ENCODE measurements at places on chromosomes 4 and X.

DNA sequence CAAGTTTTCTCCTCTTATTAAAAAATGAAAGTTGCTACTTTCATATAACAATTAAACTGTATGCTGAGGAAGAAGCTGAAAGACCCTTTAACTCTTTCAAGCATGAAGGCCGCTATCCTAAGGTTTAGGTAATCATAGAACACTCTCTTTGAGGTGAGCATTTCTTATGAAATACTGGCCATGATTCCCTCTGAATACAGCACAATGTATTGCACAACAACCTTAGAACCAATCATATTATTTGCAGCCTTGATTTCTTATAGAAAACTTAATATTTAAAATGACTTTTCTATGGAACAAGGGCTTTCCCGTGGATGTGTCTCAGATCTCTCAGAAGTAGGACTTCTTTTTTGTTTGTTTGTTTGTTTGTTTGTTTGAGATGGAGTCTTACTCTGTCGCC is 333.4 kb upstream of the TEX13C start:
- DNase-seq = no peak

- no peak for DNase-seq
These were observed 34.9 kb downstream of the HMX1 start for GRCh38 chr4:8836664-8837171.

GRCh38 chr4:147816382-147817254 is 84.7 kb downstream of the ARHGAP10 start:
- no peak for DNase-seq

- DNase-seq = no peak
These were observed at the start of gene GPR143 for GRCh38 chrX:9765737-9766097. Gene GPR143 (minus strand): TSS chrX:9765847. CDS start chrX:9765817, 30 bp downstream.

- peak; percentile 76 for DNase-seq
These were observed 37.2 kb downstream of the GUCY1B1 start for GRCh38 chr4:155795991-155796390.

- DNase-seq = no peak
These were observed 46.1 kb downstream of the MID1IP1 start for GRCh38 chrX:38847206-38847902.

DNA sequence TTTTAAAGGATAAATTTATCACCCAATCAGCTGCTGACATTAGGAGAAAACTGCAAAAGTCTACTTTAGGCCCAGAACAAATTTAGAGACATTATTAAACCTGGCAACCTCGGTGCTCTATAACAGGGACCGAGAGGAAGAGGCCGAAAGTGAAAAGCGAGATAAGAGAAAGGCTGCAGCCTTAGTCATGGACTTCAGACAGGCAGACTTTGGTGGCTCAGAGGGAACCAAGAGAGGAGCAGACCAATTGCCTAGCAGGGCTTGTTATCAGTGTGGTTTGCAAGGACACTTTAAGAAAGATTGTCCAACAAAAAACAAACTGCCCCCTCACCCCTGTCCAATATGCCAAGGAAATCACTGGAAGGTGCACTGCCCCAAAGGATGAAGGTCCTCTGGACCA is 12.8 kb upstream of the UGT2B10 start:
- DNase-seq = no peak

GRCh38 chr4:139810710-139811109 is 145.1 kb downstream of the MGST2 start:
- peak; percentile 9 for DNase-seq

GRCh38 chrX:73855546-73855945 is 292.5 kb downstream of the CHIC1 start:
- DNase-seq = peak; percentile 51

GRCh38 chr4:173469622-173470021 is 60.4 kb downstream of the HAND2 start:
- peak; percentile 85 for DNase-seq

GRCh38 chr4:4541040-4541631 is 712 bp downstream of the STX18 start:
- peak; percentile 63 for DNase-seq

DNA sequence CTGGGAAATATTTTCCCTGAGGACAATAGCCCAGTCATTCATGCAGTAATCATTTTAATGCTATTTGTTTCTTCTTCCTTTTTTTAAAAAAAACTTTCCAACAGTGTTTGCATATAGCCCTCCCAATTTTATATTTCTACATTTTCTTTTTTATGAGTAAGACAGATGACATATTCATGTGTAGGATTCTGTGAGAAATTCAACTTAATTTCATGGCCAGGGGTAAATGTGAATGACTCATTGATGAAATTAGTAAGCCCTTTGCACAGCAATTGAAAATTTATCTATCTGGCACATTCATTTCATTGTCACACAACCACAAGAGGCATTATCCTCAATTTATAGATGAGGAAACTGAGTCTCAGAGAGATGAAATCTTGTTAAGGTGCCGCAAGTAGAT is 13.7 kb upstream of the SMIM20 start:
- no peak for DNase-seq

DNA sequence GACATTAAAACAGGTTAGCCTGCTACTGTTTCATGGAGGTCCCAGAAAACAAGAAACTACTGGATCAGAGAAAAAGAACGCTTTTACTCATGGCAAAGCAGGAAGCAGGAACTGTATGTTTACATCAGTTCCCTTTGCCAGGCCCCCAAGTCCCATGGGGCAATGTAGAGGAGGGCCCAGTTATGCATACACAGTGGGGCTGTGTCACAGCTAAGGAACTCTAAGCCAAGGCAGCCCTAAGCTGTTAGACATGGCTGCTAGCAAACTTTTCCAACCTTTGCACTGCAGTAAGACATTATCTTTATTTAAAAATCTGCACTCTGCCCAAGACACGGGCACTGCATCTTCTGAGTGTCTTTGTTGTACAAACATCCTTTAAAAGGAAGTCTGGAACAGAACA is 975.8 kb downstream of the C4orf33 start:
- DNase-seq = no peak

- DNase-seq = no peak
These were observed 162.1 kb downstream of the CORIN start for GRCh38 chr4:47675806-47676205.

GRCh38 chr4:181148470-181148869 is 1094.7 kb upstream of the TENM3 start:
- DNase-seq = no peak

DNA sequence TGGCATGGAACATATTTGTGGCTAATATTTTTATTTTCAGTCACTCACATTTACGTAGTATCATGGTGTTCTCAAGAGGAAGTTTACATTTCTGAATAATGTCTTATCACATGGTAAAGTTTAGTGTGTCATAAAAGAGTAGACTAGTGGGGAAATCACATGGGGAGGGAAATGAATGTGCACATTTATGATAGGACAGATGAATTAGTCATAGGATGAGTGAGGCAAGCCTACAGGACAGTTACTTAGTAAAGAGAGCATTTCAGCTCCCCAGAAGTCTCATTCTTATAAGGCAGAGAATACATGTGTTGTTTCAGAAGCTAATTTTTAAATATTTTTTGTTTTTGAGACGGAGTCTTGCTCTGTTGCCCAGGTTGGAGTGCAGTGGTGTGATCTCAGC is 6.2 kb downstream of the GK start:
- DNase-seq = peak; percentile 94

- peak; percentile 66 for DNase-seq
These were observed 9.5 kb downstream of the RBPJ start for GRCh38 chr4:26330186-26330787.

DNA sequence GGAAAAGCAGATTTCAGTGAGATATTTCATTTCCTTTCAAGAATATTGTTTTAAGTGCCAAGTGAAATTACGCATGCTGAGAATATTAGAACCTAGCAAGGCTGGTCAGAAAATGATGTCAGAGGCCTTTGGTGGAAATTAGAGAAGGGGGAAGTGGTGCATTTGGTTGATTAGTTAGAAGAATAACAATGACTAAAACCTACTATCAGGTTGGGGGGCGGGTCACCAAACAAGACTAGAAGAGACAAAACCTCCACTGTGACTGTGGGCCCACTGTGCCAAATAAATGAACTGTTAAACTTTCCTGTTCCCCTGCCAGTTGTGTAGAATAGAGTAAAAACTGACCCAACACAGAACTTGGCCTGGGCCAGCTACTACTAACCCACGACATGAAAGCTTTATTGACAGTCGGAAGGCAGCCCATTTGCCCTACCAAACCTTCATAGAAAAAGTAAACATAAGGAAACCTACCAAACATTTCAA is 2.9 kb downstream of the RAPGEF2 start:
- DNase-seq = peak; percentile 22

DNA sequence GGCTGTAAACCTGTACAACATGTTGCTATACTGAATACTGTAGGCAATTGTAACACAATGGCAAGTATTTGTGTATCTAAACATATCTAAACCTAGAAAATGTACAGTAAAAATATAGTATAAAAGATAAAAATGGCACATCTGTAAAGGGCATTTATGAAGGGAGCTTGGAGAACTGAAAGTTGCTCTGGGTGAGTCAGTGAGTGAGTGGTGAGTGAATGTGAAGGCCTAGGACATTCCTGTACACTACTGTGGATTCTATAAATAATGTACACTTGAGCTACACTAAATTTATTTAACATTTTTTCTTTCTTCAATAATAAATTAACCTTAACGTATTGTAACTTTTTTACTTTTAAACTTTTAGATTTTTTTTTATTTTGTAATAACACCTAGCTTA is 5.0 kb upstream of the SHROOM4 start:
- DNase-seq = no peak

DNA sequence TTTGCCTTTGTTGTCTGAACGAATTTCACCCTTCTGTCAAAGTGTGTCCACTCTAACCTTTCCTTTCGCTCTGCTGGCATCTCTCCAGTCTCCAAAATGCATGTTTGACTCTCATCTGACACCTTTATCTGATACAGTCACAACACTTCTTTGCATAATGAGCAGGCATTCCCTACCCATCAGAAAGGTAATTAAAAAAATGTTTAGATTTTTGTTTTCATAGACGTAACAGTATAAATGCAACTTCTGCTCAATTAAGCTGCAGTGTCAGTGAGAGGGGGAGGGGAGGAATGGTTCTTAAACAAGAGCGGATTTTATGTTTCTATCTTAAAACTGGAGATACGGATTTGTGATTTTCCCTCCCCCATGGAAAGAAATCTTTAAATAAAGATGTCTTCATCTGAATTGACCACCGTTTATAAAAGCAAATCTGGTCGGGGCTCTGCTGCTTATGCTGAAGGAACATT is 70.2 kb downstream of the CXXC4 start:
- DNase-seq = no peak

DNA sequence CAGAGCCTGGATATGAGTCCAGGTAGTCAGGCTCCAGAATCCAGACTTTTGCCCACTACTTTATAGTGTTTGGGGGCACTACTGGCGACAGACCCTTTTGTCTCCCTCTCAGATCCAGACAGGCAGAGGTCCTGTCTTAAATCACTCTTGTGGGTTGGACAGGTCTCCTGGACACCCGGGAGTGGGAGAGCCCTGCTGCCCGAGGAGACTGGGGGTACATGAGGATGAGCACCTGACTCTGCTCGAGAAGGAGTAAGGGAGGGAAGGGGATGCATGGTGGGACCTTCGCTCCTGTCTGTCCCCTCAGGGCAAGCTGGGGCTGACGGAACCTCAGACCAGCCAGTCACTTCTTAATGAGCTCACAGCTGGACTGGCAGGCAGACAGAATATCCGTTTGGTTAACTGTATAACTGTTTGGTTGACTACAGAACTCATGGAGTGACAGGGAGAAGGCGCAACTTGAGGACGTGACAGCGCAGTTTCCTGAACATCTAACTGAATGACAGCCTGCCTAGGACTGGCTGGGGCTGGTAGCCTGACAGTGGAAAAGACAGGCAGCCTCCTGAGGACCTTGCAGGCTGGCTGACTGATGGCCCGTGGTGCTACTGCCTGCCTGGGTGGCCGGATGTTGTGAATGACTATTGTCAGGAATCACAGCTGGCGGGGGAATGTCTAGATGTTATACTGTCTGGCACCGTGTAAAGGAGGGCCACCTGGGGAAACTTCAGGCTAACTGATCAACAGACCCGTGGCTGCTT is 1.6 kb upstream of the SUV39H1 start:
- DNase-seq = no peak

GRCh38 chr4:47061435-47061834 is 30.1 kb downstream of the GABRB1 start:
- DNase-seq = peak; percentile 53

- DNase-seq = no peak
These were observed 45.7 kb downstream of the MANBA start for GRCh38 chr4:102715057-102715456.

- DNase-seq = no peak
These were observed 47.0 kb downstream of the FTHL17 start for GRCh38 chrX:31024866-31025265.

GRCh38 chr4:181896614-181897013 is 346.6 kb upstream of the TENM3 start:
- DNase-seq = peak; percentile 55

- DNase-seq = no peak
These were observed 436.0 kb downstream of the ARHGAP24 start for GRCh38 chr4:85910985-85911384.

DNA sequence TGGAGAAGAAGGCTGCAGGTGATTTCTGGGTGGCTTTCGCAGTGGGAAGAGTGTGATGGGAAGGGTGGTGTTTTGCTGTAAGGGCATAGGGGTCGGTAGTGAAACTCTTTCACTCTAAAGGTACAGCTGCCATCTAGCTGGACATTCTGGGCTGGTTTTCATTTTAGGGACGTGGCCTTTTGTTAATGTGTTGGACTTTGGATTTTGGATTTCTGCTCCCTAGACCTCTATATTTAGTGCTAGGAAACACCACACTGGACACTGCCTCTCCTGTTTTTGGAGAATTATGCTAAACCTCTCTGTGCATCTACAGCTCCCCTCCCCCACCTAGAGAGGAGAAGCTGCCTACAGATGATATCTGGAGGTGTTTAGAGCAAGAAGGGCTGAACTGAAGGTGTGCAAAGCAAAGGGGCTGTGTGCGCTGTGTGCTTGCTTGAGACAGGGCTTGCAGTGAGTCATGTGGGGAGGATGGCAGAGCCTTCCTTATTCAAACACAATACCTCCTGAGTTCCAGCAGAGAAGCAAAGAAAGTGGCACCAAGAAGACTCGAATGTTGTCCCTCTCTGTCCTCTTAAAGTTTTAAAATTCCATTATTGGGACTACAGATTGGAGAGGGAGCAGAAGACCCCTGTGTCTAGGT is 47.9 kb downstream of the STARD8 start:
- no peak for DNase-seq

GRCh38 chrX:107440187-107440586 is 9.3 kb upstream of the FRMPD3 start:
- no peak for DNase-seq

DNA sequence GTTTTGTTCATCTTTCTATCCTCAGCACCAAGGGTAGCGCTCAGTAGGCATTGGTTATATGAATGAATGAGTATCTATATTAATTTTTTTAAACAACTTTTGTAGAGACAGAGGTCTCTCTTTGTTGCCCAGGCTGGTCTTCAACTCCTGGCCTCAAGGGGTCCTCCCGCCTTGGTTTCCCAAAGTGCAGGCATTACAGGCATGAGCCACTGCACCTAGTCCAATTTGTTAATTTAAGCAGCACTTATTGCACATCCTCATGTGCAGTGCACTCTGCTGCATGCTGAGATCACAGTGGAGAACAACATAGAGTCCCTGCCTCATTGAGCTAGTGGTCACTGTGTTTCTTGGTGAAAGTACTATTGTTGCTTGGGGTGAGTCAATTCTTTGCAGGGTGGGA is 94.4 kb downstream of the NHSL2 start:
- no peak for DNase-seq
